NCI-H774 (cell line): ENCODE measurements at places on chromosomes 16 and 17.

- DNase-seq: no peak
Measured at GRCh38 chr16:1169285-1170075, 16.6 kb downstream of the CACNA1H start.

- no peak for DNase-seq
Measured at GRCh38 chr16:70271696-70272095, 17.6 kb downstream of the AARS1 start.

- no peak for DNase-seq
Measured at GRCh38 chr16:49855822-49856671, at the start of gene ZNF423. ZNF423 (minus strand) TSS chr16:49856112; CDS start chr16:49855774, 338 bp downstream.

DNA sequence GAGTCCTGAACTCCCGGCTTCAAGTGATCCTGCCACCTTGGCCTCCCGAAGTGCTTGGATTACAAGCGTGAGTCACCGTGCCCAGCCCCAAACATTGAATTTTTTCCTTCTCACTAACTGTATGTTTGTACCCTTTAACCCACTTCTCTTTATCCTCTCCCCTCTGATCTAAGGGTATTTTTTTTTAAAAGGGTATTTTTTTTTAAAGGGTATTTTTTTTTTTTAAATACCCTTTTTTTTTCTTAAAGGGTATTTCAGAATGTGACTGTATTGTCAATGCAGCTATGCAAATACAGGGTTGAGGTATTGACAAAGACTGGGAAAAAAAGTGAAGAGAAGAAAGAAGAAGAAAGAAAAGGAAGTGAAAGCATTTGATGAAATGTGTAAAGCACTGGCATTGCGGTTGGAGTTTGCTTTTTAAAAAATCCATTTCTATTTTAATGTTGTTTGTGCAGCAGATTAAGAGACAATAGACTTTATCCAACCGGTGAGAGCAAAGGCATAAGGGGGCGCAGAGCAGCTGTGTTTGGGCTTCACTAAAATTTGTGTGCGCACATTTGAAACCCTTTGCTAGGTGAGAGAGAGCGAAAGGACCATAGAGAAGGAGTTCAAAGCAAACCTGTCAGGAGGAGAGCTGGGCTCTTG lies 42.4 kb downstream of the SYT17 start:
- DNase-seq: peak; percentile 36

DNA sequence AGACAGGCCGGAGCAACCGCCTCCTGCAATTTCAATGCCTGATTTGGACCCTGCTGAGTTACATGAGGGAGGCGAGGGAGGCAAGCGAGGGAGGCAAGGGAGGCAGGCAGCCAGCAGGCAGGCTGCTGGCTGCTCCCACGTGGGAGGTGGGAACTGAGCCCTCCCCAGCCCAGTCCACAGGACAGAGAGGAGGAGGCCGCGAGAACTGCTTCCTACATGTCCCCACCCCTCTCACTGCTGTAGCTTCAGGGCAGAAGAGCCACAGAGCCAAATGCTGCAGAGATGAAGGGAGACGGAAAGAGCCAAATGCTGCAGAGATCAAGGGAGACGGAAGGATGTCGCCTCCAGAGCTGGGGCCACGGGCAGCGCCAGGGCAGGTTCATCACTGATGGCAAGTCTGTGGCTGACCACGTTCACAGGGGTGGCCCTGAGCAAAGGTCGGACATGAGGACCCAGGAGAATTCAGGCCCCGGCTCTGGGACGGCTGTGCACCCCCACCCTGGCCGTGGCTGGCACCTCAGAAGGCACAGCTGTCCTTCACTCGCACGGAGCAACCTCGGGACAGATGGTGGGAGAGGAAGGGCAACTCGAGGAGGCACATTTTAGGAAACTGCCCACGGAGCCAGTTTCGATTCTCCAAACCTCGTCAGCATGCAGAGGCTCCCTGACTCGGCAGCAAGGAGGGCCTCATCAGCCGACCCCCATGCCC lies 21.5 kb downstream of the RPH3AL start:
- DNase-seq: no peak

DNA sequence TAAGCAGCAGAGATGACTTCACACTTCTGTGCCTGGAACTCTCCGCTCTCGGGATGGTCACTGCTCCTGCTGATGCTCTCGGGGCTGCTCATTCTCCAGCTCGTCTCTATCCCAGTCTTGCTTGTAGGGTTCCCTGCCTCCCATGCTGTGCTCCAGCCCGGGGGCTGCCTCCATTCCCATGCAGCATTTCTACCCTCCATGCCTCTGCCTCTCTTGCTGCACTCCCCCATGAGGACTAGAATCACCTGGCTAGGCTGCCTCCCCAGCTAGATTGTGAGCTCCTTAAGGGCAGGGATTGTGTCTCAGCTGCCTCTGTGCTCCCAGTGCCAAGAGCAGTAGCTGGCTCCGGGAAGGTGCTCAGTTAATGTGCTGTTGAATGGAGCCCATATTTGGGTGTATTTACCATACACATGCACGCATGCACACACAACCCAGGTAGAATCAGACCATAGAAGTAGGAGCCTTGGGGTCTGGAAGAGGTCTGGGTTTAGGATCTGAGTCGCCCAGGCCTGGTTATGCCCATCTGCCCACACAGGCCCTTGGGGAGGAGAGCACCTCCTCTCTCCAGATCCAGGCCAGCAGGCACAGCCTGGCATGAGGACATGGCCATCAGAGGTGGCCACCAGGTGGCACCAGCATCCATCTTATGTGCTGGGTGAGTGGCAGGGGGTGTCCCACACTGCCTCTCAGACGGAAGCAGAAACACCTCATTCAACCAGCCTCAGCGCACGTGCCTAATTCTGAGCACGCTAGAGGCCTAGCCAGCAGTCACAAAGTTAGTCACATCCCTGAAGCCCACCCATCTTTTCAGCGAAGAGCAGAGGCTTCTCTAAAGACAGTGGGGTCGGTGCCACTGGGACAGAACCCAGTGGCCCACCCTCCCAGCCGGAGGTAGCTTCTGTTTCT lies 9.3 kb downstream of the GIT1 start:
- peak; percentile 58 for DNase-seq

DNA sequence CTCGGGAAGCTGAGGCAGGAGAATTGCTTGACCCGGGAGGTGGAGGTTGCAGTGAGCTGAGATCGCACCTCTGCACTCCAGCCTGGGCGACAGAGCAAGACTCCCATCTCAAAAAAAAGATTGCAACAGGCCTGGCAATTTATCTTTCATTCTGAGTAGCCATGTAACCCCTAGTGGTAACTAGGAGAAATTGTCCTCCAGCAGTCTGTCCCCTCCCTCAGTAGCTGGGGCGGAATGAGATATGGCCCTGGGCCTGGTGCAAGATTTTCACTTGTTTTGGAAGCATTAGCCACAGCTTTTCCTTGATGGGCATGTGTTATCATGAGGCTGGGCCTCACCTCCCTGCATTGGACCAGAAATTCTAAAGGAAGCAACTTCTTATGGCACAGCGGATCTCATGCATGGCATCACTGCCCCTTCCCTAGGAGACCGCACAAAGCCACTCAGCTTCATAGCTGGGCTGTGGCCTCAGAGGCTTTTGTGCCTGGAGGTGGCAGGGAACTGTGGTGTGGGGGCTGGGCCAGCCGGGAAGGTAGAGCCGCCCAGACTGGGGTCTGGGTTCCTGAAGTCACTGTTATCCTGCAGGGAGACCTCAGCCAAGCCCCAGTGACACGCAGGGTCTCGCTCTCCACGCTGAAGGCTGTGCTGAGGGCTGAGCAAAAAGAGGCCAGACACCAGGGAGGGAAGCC lies 13.4 kb downstream of the NATD1 start:
- DNase-seq: no peak

- DNase-seq: no peak
Measured at GRCh38 chr16:86251682-86252081, 258.6 kb upstream of the FOXF1 start.

DNA sequence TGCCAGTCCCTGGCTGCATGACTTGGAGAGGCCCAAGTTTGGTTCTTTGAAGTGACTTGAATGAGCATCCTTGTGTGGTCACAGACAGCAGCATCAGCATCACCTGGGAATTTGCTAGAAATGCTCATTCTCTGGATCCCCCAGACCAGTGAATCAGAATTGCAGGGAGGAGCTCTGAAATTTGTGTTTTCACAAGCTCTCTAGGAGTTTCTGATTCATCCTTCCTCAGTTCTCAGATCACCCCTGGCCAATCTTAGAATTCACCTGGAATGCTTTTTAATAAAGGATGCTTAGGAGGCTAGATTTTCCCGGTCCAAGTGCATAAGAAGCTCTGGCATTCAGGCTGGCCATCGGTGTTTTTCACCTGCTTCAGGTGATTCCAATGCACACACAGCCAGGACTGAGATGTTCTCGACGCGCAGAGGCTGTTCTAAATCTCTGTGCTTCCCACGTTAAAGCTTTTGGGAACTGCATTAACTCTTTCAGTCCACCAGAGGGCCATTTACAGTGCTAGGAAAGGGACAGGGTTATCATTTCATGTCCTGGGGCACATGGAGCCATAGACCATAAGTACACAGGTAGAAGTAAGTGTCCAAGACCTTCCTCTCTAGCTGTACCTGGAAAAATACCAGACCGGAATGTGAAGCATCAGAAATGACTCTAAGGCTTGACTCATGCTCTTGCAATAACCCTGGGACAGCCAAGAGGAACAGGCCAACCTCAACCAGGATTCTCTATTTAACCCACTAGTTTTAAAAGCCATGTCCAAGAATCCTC lies 85.7 kb upstream of the XYLT1 start:
- DNase-seq: no peak
